ENCODE measurements at places on chromosomes 2 and 18.

GRCh38 chr2:153404792-153405191 lies 73.8 kb downstream of the RPRM start:
- no peak overlapping the region for H3K4me3 ChIP-seq
- H3K4me1 ChIP-seq, result no peaks in the 10 kb centered on the region
- H3K27me3 ChIP-seq, result no peaks in the 10 kb centered on the region
- H3K36me3 ChIP-seq, result no peaks in the 10 kb centered on the region
- no peak overlapping the region for H3K27ac ChIP-seq

- DNase-seq, result no peak
- peak overlapping the region; percentile 84 for H3K27ac ChIP-seq
- H3K4me3 ChIP-seq, result peak overlapping the region; percentile 46
- no peaks in the 10 kb centered on the region for H3K27me3 ChIP-seq
- H3K4me1 ChIP-seq, result peaks cover 42% of the 10 kb centered on the region
Observed at GRCh38 chr18:76620321-76621170, 125.5 kb upstream of the ZNF516 start.

DNA sequence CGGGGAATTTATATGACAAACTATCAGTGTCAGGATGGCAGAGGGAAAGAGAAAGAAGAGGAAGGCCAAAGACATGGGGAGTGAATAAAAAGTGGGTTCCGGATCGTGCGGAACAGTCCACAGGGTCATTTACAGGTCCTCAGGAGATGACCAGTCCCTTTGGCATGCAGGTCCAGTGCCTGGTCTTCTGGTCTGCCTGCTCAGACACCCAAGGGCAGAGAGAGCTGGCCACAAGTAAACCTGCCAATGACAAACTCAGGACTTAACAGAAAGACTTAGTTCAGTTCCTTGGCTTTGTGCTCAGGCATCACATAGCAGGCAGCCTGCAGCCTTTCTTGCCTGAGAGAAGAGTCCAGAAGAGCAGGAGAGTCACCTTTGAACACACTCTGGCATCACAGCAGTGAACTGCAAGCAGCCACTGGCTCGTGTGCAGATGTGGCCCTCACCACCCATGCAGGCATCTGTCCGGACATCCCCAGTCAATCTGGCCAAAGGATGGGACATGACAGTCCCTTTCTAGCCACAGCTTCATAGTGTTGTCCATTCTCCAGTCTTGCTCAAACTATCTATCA lies 14.0 kb downstream of the TMEM127 start:
- peaks cover 37% of the 10 kb centered on the region for H3K36me3 ChIP-seq
- H3K4me3 ChIP-seq, result no peak overlapping the region
- peaks cover 22% of the 10 kb centered on the region for H3K4me1 ChIP-seq
- no peaks in the 10 kb centered on the region for H3K27me3 ChIP-seq

DNA sequence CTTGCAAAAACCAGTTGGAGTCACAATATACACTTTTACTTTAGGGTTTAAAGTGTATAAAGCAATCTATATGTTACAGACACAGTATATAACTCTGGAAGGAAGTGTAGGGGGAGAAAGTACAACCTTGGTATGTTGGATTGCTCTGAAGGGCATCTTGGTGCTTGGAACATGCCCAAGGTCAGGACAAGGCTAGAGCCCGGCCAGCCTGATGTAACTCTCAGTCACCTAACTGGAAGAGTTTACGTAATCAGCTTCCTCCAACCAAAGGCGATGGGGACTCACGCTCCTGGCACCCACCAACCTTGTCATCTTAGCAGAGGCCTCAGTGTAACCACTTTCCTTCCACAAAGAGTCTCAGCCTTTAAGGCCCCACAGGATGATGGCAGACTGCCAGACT lies 181.1 kb upstream of the ACAA2 start:
- H3K4me1 ChIP-seq, result peaks cover 3% of the 10 kb centered on the region
- H3K27me3 ChIP-seq, result no peaks in the 10 kb centered on the region

All from vagina (tissue), 2 donors.